ENCODE measurements at places on chromosomes 7 and 10.

GRCh38 chr10:23493711-23494110 lies 54.8 kb downstream of the OTUD1 start:
- DNase-seq = no peak

GRCh38 chr10:1409392-1409791 lies 327.9 kb downstream of the ADARB2 start:
- DNase-seq = no peak

DNA sequence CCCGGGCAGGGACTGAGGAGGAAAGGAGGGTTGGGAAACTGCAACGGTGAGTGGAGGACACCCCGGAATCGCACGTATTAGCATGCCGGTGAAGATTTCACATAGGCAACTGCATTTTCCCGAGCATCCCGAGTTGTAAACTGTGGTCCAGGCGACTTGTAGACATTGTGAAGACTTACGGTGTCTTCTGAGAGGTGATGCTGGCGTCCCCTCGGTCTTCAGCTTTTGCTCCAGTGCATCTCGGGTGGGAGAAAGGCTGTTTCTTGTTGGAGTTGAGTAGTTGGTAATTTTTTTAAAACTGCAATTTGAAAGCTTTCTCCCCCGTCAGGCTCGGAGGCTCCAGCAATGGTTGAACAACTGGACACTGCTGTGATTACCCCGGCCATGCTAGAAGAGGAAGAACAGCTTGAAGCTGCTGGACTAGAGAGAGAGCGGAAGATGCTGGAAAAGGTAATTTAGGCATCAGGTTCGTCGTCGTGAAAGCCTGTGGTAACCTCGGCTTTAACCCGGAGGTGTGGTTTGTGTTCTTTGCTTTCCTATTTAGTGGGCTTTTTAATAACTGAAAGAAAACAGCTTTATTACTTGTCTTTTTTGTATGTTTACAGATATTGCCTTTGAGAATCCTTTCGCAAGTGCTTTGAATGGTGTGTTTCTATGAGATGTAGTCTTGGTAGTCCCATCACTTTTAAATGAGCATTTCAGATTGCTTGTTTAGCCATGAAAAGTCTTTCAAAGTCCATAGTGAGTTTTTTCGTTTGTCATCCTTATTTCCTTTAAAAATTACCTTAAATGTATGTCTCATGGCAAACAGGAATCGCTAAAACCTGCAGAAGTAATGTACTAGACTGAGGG lies 687 bp downstream of the HELLS start:
- DNase-seq = peak; percentile 30

- no peak for DNase-seq
Observed at GRCh38 chr7:112124061-112124766, 82.0 kb downstream of the DOCK4 start.

DNA sequence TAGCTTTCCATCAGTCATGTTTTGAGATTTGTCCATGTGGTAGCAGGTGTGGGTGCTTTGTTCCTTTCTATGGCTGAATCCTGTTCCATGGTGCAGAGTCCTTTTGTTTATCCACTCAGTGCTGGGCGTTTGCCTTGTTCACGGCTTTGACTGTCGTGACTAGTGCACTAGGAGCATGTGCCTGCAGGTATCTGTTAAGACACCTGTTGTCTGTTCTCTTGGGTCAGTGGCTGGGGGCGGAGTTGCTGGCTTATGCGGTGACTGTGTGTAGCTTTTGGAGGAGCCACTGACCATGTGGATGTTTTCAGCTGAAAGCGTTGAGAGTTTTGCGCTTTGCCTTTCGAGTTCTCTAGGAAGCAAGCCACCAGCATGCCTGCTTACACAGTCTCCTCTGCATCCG lies 573.1 kb upstream of the FOXK1 start:
- peak; percentile 73 for DNase-seq

DNA sequence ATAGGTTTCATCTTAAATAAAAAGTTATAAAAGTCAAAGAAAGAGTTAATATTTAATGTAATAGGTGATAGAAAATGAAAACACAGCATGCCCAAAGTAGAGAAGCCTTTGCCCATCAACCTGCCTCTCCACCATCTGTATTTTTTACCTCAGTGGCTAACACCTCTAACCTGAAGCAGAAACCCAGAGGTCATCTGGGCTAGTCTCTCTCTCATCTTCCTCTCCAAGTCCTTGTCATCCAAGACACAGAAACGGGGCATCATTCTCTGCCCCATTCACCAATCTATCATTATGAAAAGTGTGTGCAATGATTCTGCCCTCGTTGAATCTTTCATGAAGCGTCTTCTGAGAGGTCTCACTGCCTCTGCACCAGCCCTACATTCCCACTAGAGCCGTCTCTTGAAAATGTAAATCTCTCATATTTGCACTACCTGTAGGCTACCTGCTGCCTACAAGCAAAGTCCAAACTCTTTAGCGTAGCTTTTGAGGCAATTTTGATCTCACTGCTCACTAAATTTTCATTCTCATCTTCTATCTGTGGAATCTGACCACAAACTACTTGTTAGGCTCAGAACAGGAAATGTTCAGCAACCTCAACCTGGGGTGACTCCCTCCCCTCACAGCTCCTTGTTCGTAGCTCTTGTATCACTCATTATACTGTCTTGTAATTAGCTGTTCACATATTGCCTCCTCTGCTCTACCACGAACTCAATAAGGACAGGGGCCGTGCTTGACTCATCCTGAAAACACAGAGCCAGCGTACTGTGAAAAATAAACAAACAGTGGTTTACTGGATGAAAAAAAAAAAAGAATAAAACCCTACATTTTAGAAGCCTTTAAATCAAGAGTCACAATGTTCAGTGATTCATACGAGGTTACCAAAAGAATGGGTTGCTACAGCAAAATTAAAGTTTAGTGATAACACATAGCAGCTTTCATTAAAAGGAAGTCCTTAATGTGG lies 83.1 kb downstream of the CTNNA3 start:
- no peak for DNase-seq

- peak; percentile 62 for DNase-seq
Observed at GRCh38 chr10:14822879-14823755, 14.7 kb downstream of the CDNF start.

GRCh38 chr7:41702635-41703371 lies at the start of gene INHBA:
Gene INHBA (minus strand): TSS chr7:41703090. CDS start chr7:41700374, 2,716 bp downstream.
- DNase-seq = no peak

DNA sequence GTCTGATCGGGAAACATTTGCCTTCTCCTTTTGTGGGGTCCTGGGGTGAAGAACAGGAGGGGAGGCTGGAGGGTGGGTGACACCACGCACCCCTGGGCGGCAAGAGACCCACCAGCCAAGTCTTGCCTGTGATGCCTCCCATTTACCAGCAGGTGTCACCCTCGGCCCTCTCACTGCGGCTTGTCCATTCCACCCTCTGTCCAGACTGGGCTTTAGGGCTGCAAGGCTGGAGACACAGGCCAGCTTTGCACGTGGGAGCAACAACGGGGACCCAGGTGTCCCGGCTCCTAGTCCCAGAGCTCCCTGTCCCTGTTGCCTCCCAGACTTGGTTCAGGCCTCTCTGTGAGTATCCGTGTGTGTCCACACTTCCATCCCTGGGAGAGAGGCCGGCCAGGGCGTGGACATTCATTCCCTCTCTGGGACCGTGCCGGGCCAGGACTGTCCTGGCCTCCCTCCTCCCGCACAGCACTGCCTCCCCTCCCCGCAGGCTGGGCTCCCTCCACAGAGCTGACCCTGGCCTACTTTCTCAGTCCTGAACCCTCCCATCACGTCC lies 36.2 kb upstream of the GTF2IRD1 start:
- DNase-seq = peak; percentile 65

- DNase-seq = peak; percentile 46
Observed at GRCh38 chr10:80664071-80664680, 126.5 kb downstream of the SH2D4B start.

DNA sequence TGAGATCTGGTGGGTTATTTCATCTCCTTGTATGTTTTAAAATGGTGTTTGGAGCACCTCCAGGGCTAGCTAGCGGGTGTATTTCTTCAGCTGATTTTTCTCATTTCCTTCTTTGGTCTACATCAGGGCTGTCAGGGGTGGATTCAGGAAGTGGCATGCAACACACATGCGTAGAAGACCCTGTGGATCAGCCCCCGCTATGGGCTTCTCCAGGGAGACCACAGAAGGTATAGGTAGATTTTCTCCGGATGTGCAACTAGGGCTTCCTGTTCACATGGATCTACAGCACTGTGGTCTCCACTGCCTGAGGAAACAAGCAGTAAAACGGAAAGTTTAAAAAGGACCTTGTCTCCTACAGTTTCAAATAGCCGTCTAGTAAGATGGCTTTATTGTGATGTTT lies 10.4 kb downstream of the NUB1 start:
- DNase-seq = no peak

- no peak for DNase-seq
Observed at GRCh38 chr10:44576702-44577191, 191.8 kb upstream of the CXCL12 start.

GRCh38 chr10:34313353-34313752 lies 501.7 kb downstream of the PARD3 start:
- DNase-seq = no peak

DNA sequence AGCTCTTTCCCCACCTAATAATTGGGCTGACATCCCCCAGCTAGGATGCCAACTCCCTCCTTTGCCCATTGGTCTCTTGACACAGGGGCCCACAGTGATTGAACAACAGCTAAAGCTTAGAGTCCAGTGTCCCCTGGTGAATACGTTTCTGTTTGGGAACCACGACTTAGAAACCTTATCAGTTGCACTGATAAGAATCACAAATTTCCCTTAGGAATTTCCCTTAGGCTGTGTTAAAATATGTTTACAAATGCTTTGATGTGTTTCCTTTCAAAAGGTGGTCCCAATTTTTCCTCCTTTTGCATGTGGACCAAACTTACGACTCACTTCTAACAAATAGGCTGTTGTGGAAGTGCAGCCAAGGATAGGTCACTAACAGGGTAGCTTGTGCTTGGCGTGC lies 126.0 kb upstream of the INHBA start:
- DNase-seq = no peak

- no peak for DNase-seq
Observed at GRCh38 chr10:80580638-80581468, 43.2 kb downstream of the SH2D4B start.

GRCh38 chr10:8331896-8332729 lies 277.6 kb downstream of the GATA3 start:
- DNase-seq = peak; percentile 90

GRCh38 chr10:651692-652091 lies 37.8 kb downstream of the DIP2C start:
- no peak for DNase-seq

- no peak for DNase-seq
Observed at GRCh38 chr7:19304086-19304485, 158.9 kb upstream of the FERD3L start.

DNA sequence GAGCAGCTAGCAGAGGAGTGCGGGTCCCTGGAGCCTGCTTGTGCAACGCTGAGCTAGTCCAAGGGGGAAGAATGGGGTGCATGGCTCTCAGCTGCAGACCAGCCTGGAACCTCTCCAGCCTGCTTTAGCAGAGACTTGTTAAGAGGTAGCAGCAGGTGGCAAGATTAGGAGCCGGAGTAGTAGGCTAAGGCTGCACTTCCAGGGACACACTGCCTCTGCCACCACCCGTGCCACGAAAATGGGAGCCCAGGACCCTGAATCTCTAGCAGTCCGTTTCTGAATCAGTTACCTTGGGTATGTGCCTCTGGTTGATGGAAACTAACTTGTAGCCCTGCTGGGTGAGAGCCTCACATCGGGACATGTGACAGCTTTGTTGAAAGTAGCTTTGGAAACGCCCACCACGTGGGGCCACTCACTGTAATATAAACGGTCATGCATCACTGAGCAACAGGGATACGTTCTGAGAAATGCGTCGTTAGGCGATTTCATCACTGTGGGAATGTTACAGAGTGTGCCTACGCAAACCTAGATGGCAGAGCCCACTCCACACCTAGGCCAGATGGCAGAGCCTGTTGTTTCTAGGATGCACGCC lies 25.9 kb downstream of the HTRA1 start:
- no peak for DNase-seq

- no peak for DNase-seq
Observed at GRCh38 chr10:45399113-45399512, 25.1 kb downstream of the ALOX5 start.

- DNase-seq = no peak
Observed at GRCh38 chr10:19728964-19729363, 87.3 kb upstream of the PLXDC2 start.

- DNase-seq = no peak
Observed at GRCh38 chr7:108384716-108385483, 71.3 kb downstream of the NRCAM start.

- DNase-seq = no peak
Observed at GRCh38 chr10:3745521-3745920, 39.5 kb downstream of the KLF6 start.

DNA sequence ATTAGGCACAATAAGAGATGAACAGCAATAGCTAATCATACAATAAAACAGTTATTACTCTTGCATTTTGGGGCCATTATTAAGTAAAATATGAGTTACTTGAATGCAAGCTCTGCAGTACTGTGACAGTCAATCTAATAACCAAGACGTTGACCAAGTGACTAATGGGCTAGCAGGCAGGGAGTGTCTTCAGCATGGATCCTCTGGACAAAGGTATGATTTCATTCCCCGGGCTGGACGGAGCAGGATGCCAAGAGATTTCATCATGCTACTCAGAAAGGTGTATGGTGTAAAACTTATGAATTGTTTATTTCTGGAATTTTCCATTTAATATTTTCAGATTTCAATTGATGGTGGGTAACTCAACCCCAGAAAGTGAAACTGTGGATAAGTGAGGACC lies 80.9 kb downstream of the SHH start:
- DNase-seq = no peak

- DNase-seq = peak; percentile 78
Observed at GRCh38 chr7:5396542-5396941, 27.1 kb downstream of the TNRC18 start.

DNA sequence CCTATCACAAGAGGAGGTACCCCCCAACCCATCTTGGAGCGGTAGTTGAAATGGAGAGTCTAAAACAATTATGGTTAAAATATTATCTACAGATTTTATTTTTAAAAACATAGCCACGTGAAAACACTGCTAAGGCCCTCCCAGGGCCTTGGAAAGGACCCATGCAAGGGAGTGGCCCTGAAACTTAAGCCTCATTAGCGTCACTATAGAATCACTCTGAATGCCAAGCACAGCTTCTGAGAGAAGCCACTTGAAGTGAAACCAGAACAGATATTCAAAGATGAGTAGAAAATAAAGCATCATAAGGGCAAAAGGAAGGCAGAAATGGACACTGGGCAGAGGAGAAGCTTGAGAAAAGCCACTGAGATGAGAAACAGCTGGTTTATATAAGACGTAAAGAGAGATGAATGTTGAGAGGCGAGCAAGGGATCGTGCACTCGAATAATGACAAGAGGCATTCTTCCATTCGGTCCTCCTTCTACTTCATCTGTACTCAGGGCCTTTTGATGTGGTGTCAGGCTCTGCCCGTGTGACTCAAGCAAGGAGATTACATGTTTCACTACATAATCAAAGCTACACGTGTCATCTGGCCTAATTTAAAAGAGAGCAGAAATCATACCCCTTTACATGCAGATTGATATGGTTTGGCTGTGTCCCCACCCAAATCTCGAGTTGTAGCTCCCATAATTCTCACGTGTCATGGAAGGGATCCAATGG lies 33.4 kb upstream of the SLC39A12 start:
- no peak for DNase-seq

GRCh38 chr10:57961487-57961886 lies 306.2 kb downstream of the IPMK start:
- no peak for DNase-seq

Data from RPMI8226 (cell line).